ENCODE measurements at places on chromosomes 11 and 22.

DNA sequence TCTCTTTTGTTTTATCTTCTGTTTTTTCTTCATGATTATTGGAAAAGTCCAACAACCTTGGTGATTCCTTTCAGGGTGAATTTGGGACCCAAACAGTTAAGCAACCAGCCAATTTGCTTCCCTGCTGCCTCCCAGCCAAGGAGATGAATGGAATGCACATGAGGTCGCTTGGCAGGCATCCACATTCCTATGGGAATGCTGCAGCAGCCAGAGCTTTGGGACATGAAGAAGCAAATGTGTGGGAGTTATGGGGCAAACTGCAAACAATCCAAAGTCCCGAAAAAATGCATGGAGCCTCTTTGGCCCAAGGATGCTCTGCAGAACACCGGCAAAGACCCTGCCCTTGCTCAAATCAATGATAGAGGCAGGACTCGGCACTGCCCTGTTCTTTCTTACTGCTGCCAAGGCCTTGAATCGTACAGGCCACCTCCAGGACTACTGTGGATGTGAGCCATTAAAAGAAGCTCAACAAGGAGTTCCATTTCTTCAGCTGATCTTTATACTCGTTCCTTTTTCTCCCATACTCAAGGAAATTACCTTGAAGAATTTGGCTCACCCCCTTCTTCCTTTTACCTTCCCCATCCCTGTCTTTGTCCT lies 117.3 kb upstream of the TEAD1 start:
- no peak for DNase-seq

- peak; percentile 31 for DNase-seq
Measured at GRCh38 chr22:47091246-47091651, 328.8 kb downstream of the TBC1D22A start.

DNA sequence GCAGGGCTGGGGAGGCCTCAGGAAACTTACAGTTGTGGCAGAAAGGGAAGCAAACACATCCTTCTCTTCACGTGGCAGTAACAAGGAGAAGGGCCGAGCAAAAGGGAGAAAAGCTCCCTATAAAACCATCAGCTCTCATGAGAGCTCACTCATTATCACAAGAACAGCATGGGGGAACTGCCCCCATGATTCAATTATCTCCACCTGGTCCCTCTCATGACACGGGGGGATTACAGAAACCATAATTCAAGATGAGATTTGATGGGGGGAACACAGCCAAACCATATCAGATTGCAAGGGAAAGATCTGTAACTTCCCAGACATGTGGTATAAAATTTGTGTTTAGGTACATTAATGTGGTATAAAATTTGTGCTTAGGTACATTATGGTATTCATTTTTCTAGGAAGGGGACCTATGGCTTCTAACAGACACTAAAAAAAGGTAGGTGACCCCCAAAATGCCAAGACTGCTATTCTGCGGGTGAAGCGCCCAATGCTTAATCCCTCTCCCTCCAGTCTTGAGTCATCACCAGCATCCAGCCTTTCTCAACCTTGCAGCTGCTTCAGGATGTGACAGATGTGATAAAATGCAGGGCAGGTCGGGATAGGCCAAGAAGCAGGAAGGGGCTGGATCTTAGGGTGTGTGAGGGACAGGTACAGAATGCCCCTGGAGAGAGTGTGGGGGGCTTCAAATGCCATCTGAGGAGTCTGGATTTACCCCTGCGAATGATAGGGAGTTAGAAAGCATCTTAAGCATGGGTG lies 57.7 kb upstream of the AMPD3 start:
- DNase-seq = no peak

DNA sequence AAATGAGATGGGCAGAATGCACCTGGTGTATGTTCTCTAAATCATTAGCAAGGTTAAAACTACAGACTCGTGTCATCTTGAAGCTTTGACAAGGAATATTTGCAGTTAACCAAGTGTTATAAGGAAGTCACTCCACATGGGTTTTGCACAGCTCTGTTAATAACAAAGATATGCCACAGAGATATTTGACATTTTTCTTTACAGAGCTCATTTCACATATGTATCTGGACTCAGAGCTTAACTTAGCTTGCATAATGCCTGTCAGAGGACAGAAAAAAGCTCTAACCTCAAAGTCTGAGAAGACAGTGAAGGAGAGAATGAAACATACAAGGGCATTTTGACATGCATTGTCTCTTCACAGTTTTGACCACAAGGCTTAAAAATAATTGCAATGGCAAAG lies 105.5 kb downstream of the C11orf87 start:
- DNase-seq = no peak

- no peak for DNase-seq
Measured at GRCh38 chr22:17552737-17553136, 10.6 kb upstream of the SLC25A18 start.

DNA sequence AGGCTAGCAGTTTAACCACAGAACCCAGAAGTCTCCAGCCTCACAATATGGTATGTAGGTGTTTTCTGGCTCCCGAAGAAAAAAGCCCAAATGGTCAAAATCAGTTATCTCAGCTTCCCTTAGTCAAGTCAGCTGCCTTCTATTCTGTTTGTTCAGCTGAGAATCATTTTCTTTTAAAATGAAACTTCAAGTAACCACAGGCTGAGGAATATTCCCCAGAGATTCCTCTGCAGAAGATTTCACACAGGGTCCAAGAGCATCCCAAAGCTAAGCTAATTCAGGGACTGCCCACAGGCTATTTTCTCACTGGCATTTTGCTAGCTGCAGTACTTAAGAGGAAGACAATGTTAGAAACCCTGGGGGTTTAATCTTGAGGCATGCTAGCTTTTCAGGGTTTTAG lies 977.0 kb upstream of the CHORDC1 start:
- DNase-seq = no peak

GRCh38 chr11:86978756-86979608 lies 23.8 kb upstream of the FZD4 start:
- DNase-seq = peak; percentile 1

- no peak for DNase-seq
Measured at GRCh38 chr11:11464555-11464954, 111.5 kb upstream of the CSNK2A3 start.

DNA sequence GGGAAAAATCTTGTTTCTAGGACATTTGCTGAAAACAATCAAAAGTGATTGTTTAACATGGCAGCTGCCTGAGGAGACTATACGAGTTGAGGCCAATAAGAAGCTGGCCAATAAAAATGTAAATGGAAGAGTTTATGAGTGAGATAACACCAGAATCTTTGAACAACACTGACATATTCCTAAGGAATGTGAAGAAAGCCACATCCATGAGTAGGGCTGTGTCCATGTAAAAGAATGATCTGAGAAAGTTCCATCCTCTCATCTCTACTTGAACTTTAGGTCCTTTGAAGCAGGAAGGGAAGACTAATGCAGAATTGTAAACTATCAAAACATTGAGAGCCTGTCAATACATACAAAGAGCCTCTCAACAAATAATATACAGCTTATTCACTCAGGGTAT lies 6.9 kb upstream of the CHORDC1 start:
- DNase-seq = no peak

GRCh38 chr22:38046070-38046748 lies 11.0 kb upstream of the PICK1 start:
- no peak for DNase-seq

All from NCI-H146 (cell line).